CD4-positive, alpha-beta T cell treated with Interleukin-6 for 4 hours (primary cell): ENCODE measurements at places on chromosomes 2 and 18.

DNA sequence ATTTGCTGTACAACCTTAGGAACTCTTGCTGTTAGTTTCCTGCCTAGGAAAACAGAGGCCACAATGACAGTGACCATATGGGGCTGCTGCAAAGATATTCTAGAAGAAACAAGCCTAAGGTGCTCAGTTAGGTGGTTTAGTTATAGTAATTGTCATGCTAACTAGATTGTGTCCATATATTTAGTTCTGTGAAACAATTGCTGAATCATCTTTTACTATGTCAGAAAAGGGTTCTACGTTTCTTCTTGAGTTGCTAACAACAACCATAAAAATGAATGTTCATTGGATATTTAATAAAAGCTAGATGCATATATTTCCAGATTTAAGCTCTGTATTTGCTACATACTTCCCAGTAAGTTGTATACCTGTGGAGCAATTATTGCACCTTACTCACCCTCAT lies 597.2 kb upstream of the KLHL29 start:
- no peak for DNase-seq

DNA sequence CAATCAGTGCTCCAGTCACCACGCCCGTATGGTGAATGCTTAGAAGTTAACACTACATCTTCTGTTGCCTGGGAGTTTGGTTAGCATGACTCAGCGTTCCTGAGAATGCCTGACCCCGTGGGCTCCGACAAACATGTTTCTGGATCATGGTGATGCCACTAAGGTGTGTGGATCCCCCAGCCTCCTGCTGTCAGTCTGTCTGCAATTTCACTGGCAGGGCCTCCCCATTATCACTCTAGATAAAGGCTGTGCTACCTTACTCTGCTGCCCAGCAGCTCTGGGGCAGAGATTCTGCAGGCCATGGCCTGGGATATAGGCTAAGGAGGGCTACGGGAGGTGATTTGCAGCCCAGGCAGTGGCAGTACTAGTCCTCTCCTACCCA lies 66.0 kb downstream of the STPG4 start:
- no peak for DNase-seq

- DNase-seq, result no peak
Measured at GRCh38 chr2:193818801-193819499, 1624.2 kb upstream of the TMEFF2 start.

DNA sequence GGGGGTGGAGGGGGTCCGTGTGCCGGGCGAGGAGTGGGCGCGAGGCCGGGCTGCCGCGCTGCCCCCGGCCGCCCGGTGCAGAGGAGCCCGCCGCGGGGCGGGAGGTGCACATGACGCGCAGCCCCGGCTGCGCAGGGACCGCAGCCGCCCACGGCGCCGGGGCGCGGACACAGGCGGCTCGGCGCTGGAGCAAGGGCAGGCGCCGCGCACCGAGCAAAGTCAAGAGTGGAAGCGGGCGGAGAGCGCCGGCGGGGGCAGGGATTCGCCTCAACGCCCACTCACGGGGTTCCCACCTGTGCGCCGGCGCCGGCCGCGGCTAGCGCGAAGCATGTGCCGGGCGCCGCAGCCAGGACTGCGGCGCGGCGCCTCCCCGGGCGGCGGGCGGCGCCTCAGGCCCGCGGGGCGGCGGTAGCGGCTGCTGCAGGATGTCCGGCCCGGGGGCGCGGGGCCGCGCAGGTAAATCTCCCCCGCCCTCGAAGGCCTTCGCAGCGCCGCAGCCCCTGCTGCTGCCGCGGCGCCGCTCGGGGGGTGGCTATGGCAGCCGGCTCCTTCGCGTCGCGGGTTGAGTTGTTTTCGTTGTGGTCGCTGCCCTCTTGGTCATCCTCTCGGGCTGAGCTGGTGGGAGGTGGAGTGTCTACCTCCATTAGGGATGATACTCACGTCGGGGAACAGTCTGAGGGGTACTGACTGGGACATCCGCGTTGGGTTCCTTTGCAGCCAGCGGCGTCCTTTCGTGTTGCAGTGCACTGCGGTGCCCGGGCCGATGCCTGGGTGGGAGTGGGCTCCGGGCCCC lies 216.3 kb upstream of the DTNA start:
- DNase-seq, result no peak
